Keratinocyte (primary cell): ENCODE measurements at places on chromosomes 5 and 9.

DNA sequence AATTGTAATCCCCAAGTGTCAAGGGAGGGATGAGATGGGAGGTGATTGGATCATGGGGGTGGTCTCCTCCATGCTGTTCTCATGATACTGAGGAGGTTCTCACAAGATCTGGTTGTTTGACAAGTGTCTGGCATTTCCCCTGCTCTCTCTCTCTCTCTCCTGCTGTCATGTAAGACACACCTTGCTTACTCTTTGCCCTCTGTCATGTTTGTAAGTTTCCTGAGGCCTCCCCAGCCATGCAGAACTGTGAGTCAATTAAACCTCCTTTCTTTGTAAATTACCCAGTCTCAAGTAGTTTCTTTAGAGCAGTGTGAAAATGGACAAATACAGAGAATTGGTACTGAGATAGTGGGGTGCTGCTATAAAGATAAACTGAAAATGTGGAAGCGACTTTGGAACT lies 207.9 kb downstream of the HINT1 start:
- DNase-seq = no peak

DNA sequence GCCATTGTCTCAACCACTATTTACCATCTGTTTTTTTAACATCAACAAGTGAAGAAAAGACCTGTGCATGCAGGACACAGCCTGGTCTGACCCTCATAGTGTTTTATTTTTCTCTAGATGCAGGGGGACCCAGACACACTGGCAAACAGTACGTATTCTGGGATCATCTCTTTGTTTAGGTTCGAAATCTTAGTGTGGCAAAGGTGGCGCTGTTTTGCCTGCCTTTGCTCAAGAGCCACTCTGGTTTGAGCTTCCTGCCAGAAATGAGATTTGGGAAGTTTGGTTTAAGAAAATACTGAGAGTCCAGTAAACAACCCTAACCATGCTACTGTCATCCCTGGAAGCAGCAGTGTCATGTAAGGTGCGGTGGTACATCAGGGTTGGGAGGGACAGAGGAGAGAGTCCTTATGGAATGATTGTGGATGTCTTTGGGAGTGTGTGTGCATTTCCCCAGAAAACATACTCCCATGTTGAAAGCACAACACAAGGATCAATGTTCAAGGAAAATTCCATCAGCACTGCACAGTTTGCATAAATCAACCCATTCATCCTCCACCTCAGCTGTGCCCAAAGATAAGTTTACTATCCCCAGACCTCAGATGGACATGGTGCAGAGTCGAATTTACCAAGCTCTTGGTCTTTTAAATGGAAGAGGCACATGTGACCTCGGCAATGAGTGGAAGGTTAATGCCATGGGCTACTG lies 34.0 kb upstream of the FLT4 start:
- DNase-seq = no peak

- DNase-seq = no peak
Observed at GRCh38 chr9:18851069-18851795, 181.8 kb downstream of the SAXO1 start.

DNA sequence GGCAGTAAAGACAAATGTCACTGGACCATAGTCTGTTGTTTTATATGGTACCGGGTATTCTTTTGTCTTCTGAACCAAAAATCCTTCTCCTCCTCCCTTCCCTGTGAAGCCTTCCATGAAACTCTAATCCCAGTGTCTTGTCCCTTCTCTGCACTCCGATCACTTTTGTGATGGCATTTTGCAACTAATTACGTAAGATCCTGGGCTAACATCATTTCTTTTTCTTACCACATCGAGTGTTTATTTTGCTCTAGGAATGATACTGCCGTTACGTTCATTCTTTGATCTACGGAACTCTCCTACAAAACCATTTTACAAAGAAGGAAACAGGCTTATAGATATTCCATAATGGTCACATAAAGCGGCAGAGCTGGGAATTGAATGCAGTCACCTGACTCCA lies 33.7 kb downstream of the SNX18 start:
- DNase-seq = no peak

DNA sequence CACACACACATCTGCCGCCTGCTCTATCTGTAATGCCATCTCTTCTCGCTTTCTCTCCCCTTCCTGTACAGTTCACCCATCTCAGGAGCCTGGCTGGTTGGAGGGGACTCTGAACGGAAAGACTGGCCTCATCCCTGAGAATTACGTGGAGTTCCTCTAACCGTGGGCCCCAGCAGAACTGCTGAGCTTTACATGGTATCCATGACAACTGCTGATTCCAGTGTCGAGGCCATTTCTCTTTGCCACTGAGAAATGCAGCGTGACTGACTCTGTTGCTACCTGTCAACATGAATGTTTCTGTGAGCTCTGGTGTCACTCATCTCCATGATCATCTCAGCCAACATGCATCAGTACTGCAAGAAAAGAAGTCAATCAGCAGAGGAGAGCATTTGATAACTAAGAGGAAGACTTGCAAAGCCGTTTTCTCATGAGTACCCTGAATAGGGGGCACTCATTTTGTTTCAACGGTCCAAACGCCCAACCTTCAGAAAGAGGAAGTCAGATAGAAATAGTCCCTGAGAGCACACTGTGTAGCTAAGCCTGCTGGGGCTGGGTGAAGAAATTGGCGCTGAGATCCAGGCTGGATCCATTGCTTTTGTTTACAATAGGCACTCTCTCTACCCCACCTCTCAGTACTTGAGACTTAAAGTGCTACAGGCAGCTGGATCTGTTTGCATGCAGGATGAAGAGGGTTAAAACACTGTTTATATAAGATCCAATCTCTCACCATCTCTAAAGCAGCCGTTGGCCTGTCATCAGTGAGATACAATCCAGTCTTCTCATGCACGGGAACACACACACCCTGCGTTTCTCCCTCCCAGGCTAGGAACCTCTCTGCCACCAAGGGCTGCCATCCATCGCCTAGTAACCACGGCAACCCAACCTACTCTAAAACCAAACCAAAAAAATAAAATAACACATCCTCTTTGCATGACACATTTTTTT lies 180.9 kb downstream of the NR3C1 start:
- DNase-seq = no peak

- DNase-seq = no peak
Observed at GRCh38 chr9:113668061-113668460, 204.5 kb downstream of the RGS3 start.

- DNase-seq = no peak
Observed at GRCh38 chr9:114518599-114519022, 13.3 kb upstream of the WHRN start.

- no peak for DNase-seq
Observed at GRCh38 chr9:108851138-108851537, 4.6 kb downstream of the ACTL7B start.

DNA sequence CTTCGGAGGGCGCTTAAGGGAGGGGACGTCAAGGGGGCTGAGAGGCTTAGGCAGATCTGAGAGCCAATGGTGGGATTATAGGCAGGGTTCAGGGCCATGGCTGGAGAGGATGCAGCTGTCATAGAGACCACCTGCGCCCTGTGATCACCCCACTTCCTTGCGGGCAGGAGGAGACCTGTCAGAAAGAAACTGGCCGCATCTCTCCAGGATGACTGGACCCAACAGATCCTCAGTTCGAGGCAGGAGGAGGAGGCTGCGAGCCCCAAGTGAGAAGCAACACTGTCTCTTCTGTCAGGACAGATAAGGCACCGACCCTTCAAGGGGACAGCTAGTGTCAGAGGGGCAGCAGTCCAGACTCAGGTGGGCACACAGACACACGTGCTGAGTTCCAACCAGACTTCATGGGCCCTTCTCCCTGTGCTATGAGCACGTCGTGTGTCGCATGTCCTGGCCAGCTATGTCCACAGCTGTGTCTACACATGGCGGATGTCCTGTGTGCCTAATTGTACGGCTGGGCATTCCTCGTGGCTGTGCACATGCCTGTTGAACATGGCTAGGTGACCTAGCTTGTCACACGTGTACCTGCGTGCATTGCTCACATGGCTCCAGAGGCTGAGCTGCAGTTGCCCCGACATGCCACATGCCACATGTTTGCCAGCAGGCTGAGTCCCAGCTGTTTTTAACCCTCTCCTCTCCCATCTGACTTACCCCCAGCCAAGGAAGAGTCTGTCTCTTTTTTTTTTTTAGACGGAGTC lies 583 bp upstream of the AQP3 start:
- DNase-seq = peak; percentile 86

DNA sequence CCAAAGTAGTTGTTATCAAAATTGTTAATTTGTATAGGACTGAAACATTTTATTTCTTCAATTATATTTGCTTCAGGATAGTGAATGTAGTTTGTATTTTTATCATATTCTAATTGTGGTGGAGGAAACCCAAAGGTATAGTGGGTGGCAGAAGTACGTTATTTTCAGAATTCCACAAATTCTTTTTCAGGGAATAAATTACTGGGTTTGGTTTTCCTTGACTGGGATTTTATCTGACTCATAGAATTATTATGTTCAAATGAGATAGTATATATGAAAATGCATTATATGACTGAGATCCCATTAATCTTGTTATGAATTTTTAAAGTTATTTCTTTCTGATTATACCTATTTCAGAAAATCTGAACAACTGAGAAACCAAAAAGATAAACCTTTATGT lies 73.7 kb downstream of the VPS13A start:
- DNase-seq = no peak

DNA sequence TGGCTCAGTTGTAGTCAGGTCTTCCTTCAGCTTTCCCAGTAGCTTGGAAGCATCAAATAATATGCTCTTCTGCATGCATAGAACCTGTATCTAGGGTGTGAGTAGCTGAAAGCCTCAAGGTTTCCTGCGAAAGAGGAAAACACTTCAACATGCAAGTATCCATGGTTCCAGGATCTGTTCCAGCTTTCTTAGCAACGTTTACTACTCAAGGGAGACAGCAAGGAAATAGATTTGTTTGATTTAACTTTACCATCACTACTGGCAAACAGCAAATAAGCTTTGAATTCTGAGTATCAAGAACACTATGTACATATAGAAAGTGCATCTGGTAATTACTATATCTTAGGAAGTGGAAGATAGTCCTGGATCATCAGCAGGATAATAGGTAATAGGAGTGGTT lies 341.0 kb downstream of the PRR16 start:
- no peak for DNase-seq

GRCh38 chr5:75051217-75051751 lies 1.1 kb downstream of the GCNT4 start:
- no peak for DNase-seq

DNA sequence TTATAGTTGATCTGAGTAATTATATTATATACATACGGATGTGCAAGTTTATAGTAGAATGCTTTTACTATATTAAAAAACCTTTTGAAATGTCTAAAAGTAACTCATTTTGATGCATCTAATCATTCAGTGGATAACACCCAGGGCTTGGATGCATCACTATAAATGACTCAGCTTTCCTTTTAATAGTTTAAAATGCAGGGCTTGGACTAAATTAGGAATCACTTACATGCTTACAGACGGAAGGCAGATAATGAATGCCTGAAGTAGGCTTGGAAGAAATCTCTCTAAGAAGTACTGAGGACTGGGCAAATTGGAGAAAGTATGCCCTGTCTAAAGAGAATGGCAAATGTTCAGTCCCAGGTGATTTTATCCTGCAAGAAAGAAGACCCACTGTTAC lies 362.5 kb upstream of the CCNH start:
- no peak for DNase-seq

- no peak for DNase-seq
Observed at GRCh38 chr9:125629446-125629845, 77.6 kb downstream of the MAPKAP1 start.

DNA sequence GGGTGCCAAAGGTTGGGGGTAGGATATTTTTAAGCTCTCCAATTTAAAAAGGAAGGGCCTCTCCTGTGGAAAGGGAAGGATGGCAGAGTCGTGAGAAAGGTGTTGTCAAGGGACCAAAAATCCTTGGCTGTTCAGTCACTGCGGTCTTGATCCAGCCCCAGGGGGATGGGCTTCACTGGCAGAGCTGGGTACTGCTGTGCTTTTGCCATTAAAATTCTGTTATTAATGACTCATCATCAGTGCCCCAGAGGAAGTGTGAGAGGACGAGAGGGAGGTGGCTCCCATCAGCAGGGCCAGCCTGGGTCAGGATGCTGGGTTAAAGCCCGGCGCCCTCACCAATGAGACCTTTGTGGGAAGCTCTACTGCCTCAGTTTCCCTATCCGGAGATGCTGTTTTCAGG lies 16.7 kb downstream of the PCDH12 start:
- DNase-seq = no peak

DNA sequence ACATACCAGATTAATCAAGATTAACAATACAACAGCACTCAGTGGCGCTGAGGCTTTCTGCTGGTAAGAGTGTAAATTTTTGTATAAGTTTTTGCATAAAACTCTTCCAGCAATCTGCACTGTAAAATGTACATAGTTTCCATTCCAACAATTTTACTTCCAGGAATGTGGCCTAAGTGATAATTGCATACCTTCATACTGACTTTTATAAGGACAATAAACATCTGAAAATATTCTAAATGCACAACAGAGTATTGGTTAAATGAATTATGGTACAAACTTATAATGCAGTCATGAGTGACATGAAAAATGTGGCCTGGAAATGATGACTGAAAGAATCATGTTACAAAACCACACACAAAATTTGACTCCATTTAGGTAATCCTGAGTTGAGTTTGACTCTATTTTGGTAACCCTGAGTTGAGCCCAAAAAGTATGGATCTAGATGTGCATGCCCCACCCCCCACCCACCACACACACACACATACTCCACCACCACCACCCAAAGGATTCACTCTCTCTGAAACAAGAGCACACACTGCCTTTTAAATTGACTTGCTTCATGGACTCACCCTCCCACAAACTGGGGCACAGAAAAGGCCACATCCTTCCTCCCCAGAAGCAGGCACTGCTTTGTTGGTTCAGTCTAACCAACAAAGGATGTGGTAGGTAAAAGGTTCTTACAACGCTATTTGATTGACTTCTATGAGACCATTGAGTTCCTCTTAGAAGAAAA lies 137.6 kb downstream of the SUSD1 start:
- DNase-seq = no peak

DNA sequence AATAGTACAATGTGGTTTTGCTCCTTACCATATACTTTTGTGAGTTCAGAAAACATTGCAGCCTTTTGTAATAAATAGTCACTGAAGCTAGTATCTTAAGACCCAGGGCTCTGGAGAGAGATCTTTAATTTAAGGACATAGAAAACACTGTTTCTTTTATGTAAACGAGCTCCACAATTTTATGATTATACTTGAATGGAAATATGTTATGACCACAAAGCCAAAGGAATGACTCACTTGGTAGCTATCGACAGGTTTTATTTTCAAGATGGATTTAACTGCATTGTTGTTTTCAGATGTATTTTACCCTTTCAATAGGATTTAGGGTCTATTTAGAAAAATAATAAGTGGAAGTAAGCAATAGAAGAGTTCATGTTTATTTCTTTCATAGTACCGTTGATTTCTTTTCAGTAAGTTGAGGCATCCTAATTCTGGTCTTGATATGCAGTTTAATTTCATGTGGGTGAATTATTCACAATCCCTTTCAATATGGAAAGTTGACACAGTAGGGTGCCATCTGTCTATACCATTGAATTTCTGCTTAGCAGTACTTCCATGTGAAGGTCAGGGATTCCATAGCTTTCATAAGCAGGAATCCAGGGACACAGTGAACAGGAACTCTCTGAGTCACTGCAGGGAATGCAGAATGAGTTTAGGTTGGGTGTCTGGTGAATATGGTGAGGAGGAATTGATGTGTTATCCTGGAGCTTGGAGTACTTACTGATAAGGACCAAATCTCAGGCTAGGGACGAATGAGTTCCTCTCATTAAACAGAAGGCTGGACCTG lies 157.6 kb downstream of the CD180 start:
- DNase-seq = peak; percentile 53

- no peak for DNase-seq
Observed at GRCh38 chr5:108111736-108112135, 270.2 kb downstream of the FBXL17 start.

- DNase-seq = no peak
Observed at GRCh38 chr5:16936150-16936988, at the start of gene MYO10. Gene MYO10 (minus strand): TSS chr5:16936288. CDS start chr5:16935808, 480 bp downstream.
